A375 (cell line): ENCODE measurements at places on chromosomes 2 and 18. TPM values are rescaled to one million over a fixed set of nuclear protein-coding genes. Genes with fewer than 3 reads are reported as not detected.

EMX1 gene
- not detected in 2 replicates for total RNA-seq

FBLN7 gene
- total RNA-seq, result 0.11 and 0.21 TPM in 2 replicates

LYG2 gene
- 0.72 TPM in 1 of 2 replicates, not detected in the other for total RNA-seq

SLC9A2 gene
- 0.03 TPM in 1 of 2 replicates, not detected in the other for total RNA-seq

REG1A gene
- 0.37 TPM in 1 of 2 replicates, not detected in the other for total RNA-seq

WDR43 gene
- 106 and 151 TPM in 2 replicates for total RNA-seq

CSRNP3 gene
- total RNA-seq, result 0.15 and 3.9 TPM in 2 replicates

FRZB gene
- not detected in 2 replicates for total RNA-seq

PRKAG3 gene
- total RNA-seq, result not detected in 2 replicates
